ENCODE measurements at places on chromosomes 4 and X.

DNA sequence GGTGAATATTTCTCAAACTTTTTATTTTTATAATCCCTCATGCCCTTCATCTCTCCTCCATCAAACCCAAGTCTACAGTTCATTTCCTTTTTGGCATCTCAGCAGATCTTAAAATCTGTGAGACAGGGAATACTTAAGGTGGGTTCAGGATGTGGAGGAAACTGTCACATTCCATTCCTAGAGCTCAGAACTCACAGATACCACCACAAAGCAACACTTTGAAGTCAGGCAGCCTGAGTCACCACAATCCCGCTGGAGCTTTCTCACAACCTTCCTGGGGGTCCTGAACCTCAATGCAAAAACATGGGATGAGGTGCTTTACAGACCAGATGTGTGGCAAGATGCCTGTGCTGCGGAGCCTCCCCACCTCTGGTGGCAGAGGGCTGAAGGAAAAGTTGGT lies 63.2 kb downstream of the HHIP start:
- no peak for DNase-seq

- no peak for DNase-seq
These were observed 19.2 kb downstream of the TMEM131L start for GRCh38 chr4:153485359-153485758.

GRCh38 chr4:86357608-86358007 lies 2.2 kb downstream of the MAPK10 start:
- DNase-seq, result no peak

GRCh38 chr4:83875437-83875836 lies 339.5 kb downstream of the GPAT3 start:
- no peak for DNase-seq

GRCh38 chr4:42225286-42225685 lies 72.8 kb upstream of the BEND4 start:
- DNase-seq, result no peak

DNA sequence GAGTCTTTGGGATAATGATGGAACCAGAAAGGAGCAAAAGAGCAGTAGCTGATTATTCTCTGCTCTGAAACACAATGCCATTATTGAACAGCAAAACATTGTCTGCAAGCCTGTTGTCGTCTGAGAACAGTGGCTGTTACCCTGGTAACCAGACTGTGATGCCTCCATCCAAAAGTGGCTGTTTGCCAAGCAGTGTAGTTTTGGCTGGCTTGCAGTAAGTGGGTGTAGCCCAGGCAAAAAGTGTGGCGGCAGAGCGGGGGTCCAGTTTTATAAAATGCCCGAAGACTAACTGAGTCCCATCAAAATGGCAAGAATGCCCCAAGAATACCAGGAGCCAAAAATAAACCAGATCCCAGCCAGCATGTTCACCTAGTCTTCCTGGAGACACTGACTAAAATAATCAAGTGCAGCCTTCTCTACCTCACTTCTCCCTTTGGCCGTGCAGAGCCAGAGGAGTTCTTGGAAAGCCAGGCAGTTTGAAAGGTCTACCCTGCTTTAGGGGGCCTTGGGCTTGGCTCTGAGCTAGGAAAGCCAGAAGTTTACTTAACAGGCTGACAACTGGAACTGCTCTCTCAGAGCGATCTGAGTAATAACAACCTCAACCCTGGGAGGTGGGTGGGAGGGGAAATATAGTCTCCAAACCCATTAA lies 2.6 kb downstream of the PLP1 start:
- DNase-seq, result no peak

- no peak for DNase-seq
These were observed 61.7 kb upstream of the ADGRG2 start for GRCh38 chrX:19183761-19184477.

DNA sequence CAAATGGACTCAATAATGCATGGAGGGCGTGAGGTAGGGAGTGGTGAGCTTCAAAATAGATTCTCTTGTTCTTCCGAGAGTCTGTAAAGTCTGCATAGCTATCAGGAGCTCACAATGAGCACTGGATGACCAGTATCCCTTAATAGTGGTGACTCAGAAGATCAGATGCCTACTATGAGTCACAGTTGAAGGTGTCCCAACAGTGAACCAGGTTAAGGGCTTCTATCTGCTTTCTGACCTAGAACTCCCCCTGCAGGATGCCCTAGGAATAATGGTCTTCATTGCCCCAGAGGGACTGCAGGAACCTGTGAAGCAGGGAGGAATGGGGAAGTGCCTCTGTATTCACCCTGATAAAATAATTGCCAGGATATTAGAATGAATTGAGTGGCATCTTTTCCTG lies 22.1 kb downstream of the DGKK start:
- no peak for DNase-seq

- DNase-seq, result no peak
These were observed 9.5 kb upstream of the TLR8 start for GRCh38 chrX:12896935-12897334.

- DNase-seq, result no peak
These were observed 330.4 kb upstream of the NWD2 start for GRCh38 chr4:36914106-36914505.

DNA sequence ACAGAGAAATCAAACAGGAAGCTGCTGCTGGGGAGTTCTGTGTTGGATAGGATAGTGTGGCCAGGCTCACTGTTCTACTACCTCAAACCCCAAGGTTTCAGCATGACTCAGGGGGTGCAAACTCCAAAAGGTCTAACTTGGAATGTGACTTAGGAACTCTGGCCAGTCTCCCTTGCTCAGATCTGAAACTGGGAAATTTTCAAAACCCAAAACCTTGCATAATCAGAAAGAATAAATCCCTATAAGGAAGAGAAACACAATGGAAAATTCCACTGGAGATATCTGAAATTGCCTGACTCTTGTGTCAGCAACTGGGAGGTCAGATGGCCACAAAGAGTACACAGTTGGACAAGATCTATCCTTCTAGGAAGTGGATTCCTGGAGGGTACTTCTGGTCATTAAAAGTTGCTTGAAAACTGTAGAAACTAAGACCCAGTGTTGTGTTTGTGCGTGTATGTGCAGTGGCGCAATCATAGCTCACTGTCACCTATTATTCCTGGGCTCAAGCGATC lies 58.0 kb downstream of the PPEF2 start:
- DNase-seq, result no peak

- DNase-seq, result no peak
These were observed 384.5 kb downstream of the GRXCR1 start for GRCh38 chr4:43277003-43277402.

- DNase-seq, result no peak
These were observed 25.5 kb downstream of the MOB1B start for GRCh38 chr4:70927502-70928137.

DNA sequence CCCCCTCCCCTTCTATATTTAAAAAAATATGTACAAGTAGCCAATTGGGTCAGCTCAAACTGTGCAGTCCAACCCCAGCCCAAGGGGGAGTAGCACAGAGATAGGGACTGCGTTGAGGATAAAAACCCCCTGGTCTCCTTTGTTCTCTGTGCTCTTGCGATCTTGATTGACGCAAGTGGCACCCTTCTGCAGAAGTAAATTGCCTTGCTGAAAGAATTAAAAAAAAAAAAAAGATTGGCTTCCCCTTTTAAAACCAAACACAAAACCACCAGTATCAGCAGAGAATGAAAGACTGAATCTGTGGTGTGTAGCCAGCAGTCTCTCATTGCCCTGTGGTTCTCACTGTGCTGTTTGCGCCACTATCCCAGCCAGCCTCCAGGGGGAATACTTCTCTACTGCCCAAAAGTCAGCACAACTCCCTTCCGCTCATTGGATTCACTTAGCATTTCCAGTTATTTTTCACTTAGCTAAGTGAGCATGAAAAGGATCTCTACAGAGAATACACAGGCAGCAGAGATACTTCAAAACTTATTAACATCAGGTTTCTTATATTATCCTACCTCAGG lies 29.7 kb downstream of the MANBA start:
- DNase-seq, result no peak

DNA sequence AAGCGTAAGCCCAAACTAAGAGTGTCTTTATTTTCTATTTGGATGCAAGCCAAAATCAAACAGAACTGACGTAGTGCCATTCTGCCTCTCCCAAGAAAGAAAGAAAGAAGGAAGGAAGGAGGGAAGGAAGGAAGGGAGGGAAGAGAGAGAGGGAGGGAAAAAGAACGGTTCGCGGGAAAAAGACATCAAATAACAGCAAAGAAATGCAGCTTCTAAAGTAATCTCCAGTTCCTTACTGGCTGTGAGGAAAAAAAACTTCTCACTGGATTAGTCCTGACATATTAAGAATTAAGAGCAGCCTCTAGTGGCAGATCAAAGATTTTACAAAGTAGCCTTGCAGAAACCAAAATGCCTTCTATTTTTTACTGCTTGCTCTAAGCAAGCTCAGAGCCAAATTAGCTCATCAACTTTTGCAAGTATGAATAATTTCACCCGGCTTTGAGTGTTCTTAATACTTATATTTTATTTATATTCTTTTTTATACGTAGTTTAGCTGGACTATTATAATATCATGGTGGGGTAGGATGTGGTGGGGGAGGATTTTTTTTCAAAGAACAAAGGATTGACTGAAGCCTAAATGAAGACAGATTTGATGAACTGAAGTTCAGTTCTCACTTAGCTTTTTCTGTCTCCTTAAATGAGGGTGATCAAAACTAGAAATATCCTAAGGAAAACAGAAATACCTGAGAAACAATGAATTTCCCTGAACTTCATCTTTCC lies 36.6 kb downstream of the PITX2 start:
- DNase-seq, result no peak

DNA sequence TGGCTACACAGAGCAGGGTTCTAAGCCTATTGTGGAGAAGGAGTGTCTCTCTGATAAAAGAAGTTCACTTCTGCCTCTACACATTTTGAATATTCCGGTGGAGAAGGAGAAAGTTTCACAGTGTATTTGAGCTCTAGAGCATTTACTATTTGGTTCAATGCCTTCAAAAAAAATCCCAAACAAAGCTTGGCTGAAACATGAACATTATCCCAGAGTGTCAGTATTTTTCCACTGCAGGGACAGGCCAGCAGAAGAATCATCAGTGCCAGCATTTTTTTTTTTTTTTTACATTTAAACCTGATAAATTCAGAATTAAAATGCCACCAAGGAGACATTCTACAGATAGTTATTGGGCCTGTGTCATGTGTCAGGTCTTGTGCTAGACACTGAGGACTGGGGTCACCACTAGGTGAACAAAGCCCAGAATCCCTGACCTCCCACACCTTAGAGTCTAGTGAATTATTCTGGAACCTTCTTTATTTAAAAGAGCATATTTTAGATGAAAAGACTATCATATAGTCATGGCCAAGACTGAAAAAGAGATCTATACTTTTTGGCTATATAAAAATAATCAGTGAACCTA lies 48.0 kb upstream of the NAP1L5 start:
- no peak for DNase-seq

- DNase-seq, result no peak
These were observed 61.7 kb upstream of the GALNTL6 start for GRCh38 chr4:171751538-171751937.

- DNase-seq, result no peak
These were observed 27.0 kb downstream of the EIF2S3 start for GRCh38 chrX:24081661-24082154.

- DNase-seq, result no peak
These were observed 303.5 kb upstream of the GATB start for GRCh38 chr4:152064282-152064681.

DNA sequence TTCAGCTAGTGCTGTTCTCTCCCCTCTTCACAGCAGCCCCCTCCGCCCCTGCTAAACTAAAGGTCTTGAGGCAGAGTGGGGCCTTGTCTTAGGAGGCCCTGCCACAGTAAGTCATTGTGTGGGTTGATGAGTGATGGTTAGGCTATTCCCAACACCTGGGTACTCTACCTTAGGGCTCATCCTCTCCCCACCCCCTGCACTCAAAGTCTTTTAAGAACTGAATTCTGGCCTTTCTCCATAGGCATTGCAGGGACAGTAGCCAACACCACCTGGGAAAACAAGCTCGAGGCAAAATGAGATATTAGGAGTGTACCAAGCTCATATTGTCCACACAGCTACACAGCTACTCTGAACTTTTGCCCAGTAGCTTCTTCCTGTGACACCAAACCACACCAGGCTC lies 42.5 kb downstream of the RAB40AL start:
- DNase-seq, result no peak

GRCh38 chr4:25378437-25378743 lies 1.3 kb downstream of the ANAPC4 start:
- DNase-seq, result no peak

All from NCI-H1048 (cell line).